Midbrain (tissue), 1 donor: ENCODE measurements at places on chromosomes 2 and 18.

DNA sequence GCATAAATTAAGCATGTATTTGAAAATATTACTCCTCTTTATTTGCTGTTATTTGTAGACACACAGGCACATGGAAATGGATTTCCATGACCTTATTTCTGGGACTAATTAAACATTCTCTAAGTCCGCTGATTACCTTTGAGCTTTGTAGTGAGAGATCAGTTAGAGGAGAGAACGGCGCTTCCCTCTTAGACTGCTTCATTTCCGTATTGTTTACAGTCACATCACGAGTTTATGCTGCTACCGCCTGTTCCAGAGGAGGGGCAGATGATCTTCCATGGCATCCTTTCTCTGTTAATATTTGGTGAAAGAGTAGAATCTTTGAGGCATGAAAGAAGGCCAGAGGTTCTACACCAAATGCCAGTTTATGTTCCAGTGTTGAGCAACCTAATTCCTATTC is 404.4 kb downstream of the TRIB2 start:
- DNase-seq: no peak

DNA sequence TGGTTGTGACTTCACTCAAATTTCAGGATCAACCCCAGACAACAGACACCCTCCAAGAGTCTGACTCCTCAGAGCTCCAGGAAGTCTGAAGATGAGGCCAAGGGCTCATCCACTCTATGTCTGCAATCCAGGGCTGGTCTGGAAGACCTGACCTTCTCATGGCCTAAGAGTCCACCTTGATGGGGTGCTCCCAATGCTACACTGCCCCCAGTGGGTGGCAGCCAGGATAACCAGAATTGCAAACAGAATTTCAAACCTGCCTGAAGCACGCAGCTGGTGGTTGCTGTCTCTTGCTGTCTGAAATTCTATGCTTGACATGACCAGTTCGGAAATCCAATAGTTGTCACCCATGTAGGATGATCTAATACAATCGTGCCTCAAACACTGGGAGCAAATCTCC is 96.0 kb downstream of the UXS1 start:
- DNase-seq: no peak

GRCh38 chr2:73939419-73939818 is 12.7 kb downstream of the DGUOK start:
- no peak for DNase-seq

DNA sequence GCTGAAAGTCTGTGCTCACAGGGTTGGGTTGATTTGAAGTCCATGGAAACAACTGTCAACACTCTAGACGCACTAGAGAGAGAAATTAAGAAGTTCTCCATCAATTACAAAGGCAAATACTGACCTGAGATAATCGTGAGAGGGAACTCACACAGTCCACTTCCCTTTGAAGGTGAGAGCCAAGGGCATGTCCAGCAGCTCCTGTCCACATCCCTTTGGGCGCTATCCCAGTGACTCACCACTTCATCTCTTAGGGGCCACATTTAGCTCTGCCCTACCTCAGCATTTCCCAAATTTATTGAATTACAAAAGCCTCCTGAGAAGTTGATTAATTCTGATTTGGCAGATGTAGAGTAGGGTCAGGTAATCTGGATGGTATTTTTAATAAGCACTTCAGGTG is 148.8 kb upstream of the MAPRE2 start:
- no peak for DNase-seq

DNA sequence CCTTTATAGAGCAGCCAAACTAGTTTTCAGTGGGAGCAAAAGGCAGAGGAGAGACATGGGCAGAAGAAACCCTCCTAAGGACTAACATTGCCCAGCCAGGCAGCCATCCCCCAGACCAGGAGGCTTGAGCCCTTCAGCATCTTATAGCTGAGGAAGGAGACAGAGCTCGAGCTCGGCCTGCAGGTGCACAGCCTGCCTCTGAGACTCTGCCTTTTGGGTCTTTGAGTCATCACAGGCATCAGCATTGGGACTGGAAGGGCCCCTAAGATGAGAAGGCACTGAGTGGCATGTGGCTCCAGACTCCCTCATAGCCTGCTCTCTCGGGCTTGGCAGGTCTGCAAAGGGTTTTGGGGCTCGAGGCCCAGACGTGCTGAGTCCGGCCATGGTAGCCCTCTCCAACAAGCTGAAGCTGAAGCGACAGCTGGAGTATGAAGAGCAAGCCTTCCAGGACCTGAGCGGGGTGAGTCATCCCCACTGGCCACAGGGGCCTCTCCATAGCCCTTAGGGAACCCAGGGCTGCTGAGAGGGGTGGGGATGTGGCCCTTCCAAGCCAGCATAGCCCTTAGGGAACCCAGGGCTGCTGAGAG is 84.1 kb downstream of the EPAS1 start:
- no peak for DNase-seq

DNA sequence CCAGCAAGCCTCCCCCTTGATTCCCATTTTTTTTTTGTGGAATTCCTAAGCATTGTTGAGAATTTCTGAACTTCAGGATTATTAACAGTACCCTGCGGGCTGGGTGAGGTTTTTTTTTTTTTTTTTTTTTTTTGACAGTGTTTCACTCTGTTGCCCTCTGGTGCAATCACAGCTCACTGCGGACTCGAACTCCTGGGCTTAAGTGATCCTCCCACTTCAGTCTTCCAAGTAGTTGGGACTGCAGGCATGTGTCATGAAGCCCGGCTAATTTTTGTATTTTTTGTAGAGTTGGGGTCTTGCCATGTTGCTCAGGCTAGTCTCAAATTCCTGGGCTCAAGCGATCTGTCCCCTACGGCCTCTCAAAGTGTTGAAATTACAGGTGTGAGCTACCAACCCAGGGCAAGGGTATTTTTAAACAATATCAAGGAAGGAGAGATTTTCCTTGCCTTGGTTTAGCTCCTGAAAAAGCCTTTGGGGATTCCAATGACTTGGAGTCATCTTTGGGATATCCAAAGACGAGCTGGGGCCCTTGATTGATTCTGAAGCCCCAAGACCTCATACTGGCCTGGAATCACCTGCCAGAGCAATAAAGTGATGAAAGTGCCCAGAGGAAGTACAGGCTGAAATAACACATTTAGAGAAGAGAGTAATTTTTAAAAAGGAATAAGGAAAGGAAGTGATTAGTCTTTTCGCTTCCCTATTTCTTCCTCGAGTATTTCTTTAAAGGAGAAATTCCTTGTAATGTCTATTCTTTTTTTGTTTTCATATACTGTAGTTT is 240.2 kb downstream of the TGIF1 start:
- no peak for DNase-seq

DNA sequence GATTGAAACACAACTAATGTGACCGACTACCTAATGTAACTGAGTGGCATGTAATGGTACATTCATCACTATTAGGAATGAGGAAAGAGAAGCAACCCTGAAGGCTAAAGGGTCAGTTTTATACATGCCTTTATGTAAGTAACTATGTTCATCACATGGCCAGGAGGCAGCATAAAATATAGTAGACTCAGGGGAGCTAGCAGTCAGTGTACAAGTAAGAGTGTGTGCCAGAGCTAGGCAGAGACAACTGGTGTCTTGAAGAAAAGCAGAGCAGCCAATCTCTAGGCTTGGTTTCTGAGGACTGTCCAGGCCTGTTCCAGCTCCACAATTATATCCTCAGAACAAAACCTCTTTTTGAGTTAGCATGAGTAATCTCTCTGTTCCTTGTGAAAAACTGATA is 18.1 kb downstream of the SMAD2 start:
- DNase-seq: peak; percentile 61

GRCh38 chr2:196967116-196967515 is 40.6 kb upstream of the PGAP1 start:
- no peak for DNase-seq

DNA sequence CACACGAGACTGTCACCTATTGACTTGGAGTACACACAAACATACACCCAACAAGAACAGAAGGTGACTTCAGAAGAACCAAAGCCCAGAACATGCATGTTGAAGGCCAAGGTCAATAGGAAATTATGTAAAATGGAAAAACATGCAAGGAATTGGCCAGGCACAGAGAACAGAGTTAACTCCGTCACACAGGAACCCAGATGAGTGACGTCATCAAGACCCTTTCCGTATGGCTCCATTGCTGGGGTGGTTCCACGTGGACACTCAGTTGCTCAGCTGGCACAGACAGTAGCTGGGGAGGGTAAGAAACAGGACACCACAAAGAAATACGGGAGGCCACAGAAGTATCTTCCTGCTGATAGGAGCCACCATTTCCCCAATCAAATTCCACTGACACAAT is 18.4 kb downstream of the SOX11 start:
- no peak for DNase-seq

GRCh38 chr2:141497272-141497671 is 633.5 kb downstream of the LRP1B start:
- DNase-seq: no peak

GRCh38 chr18:66506178-66506577 is 97.7 kb downstream of the CDH19 start:
- DNase-seq: no peak

GRCh38 chr2:9240745-9241144 is 34.1 kb downstream of the ASAP2 start:
- DNase-seq: no peak

- no peak for DNase-seq
Observed at GRCh38 chr2:17583646-17584045, 43.1 kb downstream of the VSNL1 start.

GRCh38 chr2:1869987-1870386 is 125.7 kb upstream of the PXDN start:
- DNase-seq: no peak

DNA sequence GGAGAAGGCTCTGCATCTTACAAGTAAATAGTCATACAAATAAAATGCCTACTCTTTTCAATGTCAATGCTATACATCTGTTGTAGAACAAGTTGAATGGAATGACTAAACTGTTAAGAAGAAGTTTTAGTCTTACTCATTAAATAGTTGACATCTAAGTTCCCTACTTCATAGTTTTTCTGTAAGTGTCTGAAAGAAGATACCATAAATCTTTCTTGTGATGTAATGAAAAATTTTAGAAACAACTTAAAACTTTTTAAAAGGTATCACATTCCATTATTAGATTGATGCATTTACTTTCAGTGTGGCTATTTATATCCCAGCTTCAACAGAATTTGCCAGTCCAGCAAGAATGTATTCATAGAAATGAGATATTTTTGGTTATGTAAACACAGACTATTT is 185.2 kb upstream of the EPC2 start:
- DNase-seq: no peak

DNA sequence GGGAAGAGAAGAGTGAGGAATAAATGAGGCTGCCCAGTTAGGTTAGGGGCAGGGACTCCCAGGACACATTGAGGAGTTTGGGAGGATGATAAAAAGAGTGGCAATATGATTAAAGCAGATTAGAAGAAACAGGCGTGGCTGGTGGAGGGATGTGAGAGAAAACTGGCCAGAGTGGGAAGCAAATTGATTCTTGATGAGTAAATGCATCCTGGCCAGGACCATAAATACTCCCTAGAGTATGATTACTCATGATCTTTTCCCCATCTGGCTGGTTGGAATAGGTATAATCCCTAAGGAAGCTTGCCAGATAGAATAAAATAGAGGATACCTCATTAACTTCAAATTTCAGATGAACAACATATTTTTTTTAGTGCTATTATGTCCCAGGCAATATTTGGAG is 21.5 kb upstream of the DAW1 start:
- no peak for DNase-seq

GRCh38 chr2:28779001-28779400 is 27.4 kb downstream of the PPP1CB start:
- no peak for DNase-seq

GRCh38 chr2:21812766-21813165 is 689.0 kb downstream of the TDRD15 start:
- no peak for DNase-seq

- DNase-seq: no peak
Observed at GRCh38 chr2:43305012-43305411, 78.6 kb upstream of the ZFP36L2 start.

- no peak for DNase-seq
Observed at GRCh38 chr2:149538138-149538833, 49.3 kb downstream of the MMADHC start.

DNA sequence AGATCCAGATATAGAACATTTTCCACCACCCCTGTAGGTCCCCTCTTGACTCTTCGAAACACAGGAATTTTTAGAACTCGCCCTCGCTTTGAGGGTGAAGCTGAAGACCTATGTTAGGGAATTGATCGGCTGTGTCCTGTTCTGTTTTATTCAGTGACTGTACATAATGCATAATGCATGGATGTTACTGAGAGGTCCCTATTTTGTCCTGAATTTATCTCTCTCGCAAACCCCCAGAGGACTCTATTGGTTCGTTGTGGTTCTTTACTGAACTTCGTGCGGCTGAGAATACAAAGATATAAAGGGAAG is 431 bp upstream of the EIF5B start:
- DNase-seq: no peak

GRCh38 chr18:8630546-8630945 is 21.3 kb downstream of the RAB12 start:
- no peak for DNase-seq

GRCh38 chr2:192286093-192286701 is 91.5 kb upstream of the TMEFF2 start:
- DNase-seq: peak; percentile 74

DNA sequence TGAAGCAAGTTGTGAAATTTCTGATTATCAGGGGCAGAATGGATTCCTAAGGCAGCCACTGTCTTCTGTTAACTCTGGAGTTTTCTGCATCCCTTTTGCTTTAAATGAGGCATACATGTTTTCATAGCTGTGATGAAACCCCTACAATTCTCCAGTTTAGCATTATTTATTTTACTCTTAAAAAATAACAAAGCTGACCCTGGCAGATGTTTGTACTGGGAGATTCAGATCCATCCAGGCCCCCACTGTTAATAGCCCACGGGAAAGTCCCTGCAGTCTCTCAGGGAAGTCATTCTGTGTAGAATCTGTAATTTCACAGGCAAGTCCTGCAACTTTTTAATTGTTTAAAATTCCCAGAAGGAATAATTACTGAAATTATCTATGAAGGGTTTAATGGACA is 353 bp upstream of the SULT1C4 start:
- DNase-seq: no peak

GRCh38 chr18:58867281-58867961 is 2.7 kb downstream of the ZNF532 start:
- no peak for DNase-seq

GRCh38 chr2:120983344-120983743 is 247.7 kb downstream of the GLI2 start:
- DNase-seq: peak; percentile 19

GRCh38 chr2:232687382-232688160 is 9.6 kb upstream of the GIGYF2 start:
- no peak for DNase-seq

DNA sequence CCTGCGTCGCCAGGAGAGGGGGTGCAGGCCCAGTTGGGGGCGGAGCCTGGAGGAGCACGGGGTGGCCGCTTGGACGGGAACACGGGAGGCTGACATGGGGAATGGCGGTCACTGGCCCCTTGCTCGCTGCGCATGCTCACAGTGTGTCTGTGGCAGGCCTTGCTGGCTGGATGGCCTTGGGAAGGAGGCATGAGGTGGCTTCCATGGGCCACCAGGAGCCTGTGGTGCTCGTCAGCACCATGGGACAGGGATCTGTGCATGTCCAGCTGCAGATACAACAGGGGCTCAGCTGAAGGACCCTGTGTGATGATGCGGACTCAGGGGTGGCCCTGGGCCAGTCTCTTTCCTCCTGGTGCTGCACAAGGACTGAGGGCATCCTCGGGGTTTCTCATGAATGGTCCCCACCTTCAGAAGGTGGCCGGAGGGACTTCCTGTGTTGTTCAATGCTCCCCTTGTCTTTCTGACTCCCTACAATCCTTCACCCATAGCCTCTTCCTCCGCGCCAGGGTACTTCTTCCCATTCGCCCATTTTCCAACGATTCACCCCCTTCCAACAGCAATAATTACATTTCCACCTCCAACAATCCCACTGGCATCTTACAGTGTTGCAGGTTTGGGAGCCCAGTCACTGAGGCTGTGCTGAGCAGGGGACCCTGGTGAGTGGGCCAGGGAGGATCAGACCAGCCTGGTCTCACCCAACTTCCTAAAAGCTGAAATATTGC is 3.4 kb upstream of the SP140L start:
- no peak for DNase-seq
